Gastrocnemius medialis (tissue), 4 donors: ENCODE measurements at places on chromosomes 12 and 14. TPM values are rescaled to one million over a fixed set of nuclear protein-coding genes. Genes with fewer than 3 reads are reported as not detected.

DNA sequence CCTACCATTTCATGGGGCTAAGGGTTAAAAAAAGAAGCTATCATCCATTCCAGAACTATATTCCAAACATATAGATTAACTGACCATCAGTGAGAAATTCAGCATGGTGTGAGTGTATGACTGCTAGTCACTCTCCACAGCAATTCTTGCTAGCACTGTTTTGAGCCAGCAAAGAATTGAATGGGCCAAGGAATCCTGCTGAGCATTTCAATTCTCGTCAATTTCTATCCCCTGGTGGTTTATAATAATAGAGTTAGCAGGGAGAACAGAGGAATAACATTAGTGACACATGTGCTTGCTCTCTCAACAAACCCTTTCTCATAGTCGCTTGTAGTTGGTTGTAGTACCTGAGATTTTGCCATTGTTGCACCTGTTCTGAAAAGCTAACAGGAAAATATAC, 7.2 kb downstream of the MBIP start:
- no peak overlapping the region for H3K4me3 ChIP-seq
- H3K27me3 ChIP-seq, result no peaks in the 10 kb centered on the region
- peaks cover 8% of the 10 kb centered on the region for H3K4me1 ChIP-seq
- no peak overlapping the region for H3K27ac ChIP-seq

Gene SERPINA10
- not detected for total RNA-seq

DNA sequence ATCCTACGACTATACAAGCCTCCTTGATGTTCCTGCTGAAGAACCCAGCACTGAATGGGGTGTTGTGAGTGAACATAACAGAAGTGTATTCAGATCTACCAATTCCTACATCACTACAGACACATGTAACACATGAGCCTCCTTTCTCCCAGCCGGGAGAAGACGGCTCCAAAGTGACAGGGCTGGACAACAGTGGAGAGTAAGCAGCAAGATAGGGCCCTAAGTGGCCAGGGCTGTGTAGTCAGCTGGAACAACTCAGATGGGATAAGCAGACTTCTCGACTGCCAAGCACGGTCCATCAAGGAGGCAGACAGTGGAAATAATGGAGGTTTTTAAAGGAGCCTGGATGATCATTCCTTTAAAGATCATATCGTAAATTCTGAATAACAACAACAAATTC, 73.5 kb downstream of the TTC7B start:
- H3K36me3 ChIP-seq, result no peaks in the 10 kb centered on the region
- H3K27me3 ChIP-seq, result no peaks in the 10 kb centered on the region
- peak overlapping the region; percentile 96 for H3K27ac ChIP-seq

- DNase-seq, result no peak
- H3K27ac ChIP-seq, result no peak overlapping the region
- H3K36me3 ChIP-seq, result no peaks in the 10 kb centered on the region
- peaks cover 5% of the 10 kb centered on the region for H3K4me1 ChIP-seq
These were observed 60.3 kb upstream of the KCNMB4 start for GRCh38 chr12:70305794-70306193.

- peaks cover 8% of the 10 kb centered on the region for H3K4me1 ChIP-seq
- no peaks in the 10 kb centered on the region for H3K36me3 ChIP-seq
- H3K4me3 ChIP-seq, result no peak overlapping the region
- DNase-seq, result no peak
- H3K27me3 ChIP-seq, result no peaks in the 10 kb centered on the region
- peak overlapping the region; percentile 89 for H3K27ac ChIP-seq
These were observed 22.4 kb downstream of the ARG2 start for GRCh38 chr14:67641902-67642749.

- no peaks in the 10 kb centered on the region for H3K4me1 ChIP-seq
- no peaks in the 10 kb centered on the region for H3K36me3 ChIP-seq
- H3K4me3 ChIP-seq, result no peak overlapping the region
- no peak for DNase-seq
These were observed 180.9 kb upstream of the PDE3A start for GRCh38 chr12:20187456-20187855.

GRCh38 chr14:89849931-89850330, 104.6 kb downstream of the EFCAB11 start:
- no peaks in the 10 kb centered on the region for H3K4me1 ChIP-seq
- no peak overlapping the region for H3K4me3 ChIP-seq
- DNase-seq, result no peak
- H3K27me3 ChIP-seq, result no peaks in the 10 kb centered on the region
- H3K36me3 ChIP-seq, result no peaks in the 10 kb centered on the region

DNA sequence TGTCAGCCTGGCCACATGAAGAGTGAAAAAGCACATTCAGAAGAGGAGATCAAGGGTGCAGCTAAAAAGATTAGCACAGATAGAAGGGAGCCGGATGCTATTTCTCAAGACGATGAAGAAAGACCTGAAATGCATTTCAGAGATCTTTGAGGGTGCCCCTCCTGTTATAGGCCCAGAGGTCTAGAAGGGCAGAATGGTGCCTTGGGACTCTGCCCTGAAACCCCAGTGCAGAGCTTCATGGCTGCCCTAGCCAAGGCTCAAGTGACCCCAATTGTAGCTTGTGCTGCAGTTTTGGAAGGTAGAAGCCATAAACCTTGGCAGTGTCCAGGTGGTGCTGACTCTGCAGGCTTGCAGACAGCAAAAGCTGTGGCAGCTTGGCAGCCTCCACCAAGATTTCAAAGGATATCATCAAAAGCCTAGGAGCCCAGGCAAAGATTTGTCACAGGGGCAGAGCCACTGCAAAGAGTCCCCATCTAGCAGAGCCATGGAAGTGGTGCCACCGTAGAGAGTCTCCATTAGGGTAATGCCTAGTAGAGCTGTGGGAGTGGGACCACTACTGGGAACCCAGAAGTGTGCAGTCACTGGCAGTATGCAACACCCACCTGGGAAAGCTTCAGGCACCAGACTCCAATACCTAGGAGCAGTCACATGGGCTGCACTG, 6.4 kb downstream of the LACRT start:
- H3K4me3 ChIP-seq, result no peak overlapping the region
- no peak overlapping the region for H3K27ac ChIP-seq
- peaks cover 10% of the 10 kb centered on the region for H3K4me1 ChIP-seq
- H3K36me3 ChIP-seq, result no peaks in the 10 kb centered on the region
- no peak for DNase-seq

DNA sequence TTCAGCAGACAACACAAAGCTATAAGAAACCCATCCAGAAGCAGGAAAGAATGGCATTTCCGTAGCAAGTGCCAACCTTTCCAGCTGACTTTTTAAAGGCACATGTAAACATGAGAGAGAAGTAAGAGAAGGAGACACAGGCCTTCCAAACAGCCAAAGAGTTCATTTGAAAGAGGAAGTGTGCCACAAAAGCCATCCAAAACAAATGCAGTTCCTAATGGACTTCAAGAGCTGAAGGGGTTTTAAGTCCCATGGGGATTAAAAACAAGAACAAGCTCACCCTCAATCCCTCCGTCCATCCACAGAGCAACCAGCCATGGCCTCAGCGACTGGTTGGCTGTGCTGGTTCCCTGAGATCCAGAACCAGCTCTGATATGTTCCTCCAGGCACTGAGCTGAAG, 4.5 kb upstream of the DPF3 start:
- peak overlapping the region; percentile 25 for H3K27ac ChIP-seq
- DNase-seq, result no peak
- no peaks in the 10 kb centered on the region for H3K27me3 ChIP-seq
- H3K4me1 ChIP-seq, result peaks cover 52% of the 10 kb centered on the region
- no peaks in the 10 kb centered on the region for H3K36me3 ChIP-seq

Gene FGF23
- total RNA-seq, result not detected

GRCh38 chr14:28820677-28821076, 54.1 kb downstream of the FOXG1 start:
- no peak overlapping the region for H3K4me3 ChIP-seq
- H3K27ac ChIP-seq, result no peak overlapping the region
- H3K4me1 ChIP-seq, result no peaks in the 10 kb centered on the region
- no peak for DNase-seq
- no peaks in the 10 kb centered on the region for H3K36me3 ChIP-seq

Gene SIX1
- 47.7 TPM for total RNA-seq

Gene ADAM21
- total RNA-seq, result not detected

Gene PDE3A
- 4.4 TPM for total RNA-seq

Gene PTCSC3
- total RNA-seq, result not detected

DNA sequence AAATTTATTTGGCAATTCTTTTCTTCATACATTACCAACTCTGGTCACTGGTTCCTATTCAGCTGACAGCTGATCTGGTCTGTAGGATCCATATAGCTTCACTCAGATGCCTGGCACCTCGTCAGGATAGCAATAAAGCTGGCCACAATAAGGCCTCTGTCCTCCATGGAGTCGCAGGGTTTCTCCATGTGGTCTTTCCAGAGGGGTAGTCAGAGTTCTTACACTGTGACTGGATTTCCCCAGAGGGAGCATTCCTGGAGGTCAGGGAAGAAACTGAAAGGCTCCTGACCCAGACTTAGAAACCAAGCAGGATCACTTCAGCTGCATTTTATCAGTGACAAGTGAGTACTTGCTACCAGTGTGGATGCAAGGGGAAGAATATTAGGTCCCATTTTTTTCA, 34.9 kb upstream of the SIX1 start:
- H3K4me1 ChIP-seq, result no peaks in the 10 kb centered on the region
- H3K4me3 ChIP-seq, result no peak overlapping the region
- no peaks in the 10 kb centered on the region for H3K36me3 ChIP-seq
- no peak for DNase-seq
- no peaks in the 10 kb centered on the region for H3K27me3 ChIP-seq

DNA sequence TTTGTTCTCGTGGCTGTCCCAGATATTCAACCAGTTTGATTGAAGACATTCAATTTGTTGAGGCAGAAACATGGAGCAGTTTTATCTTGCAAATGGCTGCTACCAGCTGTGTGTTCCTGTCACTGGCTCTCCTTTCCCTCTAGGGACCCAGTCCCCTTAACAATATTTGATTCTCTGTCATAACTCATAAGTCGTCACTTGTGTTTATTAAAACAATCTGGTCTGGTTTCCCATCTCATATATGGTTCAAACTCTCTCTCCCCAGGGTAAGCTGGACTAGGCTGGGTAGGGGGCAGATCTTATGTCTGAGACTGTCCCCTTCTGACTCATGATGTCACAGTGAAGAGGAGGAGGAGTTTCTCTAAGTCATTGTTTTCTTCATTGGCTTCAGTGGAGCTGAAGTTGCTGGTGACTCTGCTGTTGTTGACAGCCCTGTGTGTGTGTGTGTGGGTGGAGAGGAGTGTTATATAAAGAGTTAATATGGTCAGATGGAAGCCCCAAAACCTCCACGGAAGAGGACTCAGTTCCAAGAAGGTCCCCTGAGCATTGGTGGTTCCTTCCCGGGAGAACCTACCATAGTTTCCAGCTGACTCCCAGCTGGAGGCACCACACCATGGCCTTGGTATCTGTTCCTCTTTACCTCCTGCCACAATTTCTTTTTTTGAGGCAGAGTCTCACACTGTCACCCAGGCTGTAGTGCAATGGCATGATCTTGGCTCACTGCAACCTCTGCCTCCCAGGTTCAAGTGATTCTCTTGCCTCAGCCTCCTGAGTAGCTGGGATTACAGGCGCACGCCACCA, 16.1 kb upstream of the GNG2 start:
- H3K4me1 ChIP-seq, result no peaks in the 10 kb centered on the region
- no peak for DNase-seq
- H3K36me3 ChIP-seq, result no peaks in the 10 kb centered on the region
- no peak overlapping the region for H3K27ac ChIP-seq
